ENCODE measurements at places on chromosomes 3 and 15.

GRCh38 chr3:179723617-179724016, 70.8 kb downstream of the USP13 start:
- DNase-seq, result no peak

- no peak for DNase-seq
Observed at GRCh38 chr15:100861511-100861991, 18.1 kb upstream of the ALDH1A3 start.

GRCh38 chr15:40310001-40310959, 2.5 kb upstream of the PLCB2 start:
- DNase-seq, result peak; percentile 50

DNA sequence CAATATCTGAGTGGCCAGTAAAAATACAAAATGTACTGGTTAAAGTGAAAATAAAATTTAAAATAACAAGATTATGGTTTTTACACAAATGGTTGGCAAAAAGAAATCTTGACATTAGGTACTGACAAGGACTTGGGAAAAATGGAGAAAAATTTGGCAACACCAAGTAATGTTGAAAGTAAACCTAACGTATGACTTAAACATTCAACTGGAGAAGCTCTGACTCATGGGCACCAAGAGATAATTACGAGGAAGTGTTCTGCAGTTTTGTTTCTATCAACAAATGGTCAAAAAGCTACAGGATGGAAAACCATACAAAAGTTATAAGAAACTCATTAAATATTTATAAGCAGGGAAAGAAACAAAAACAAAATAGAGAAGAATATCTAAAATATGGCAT, 177.7 kb downstream of the ZNF385D start:
- no peak for DNase-seq

- no peak for DNase-seq
Observed at GRCh38 chr15:96645796-96646195, 315.3 kb downstream of the NR2F2 start.

DNA sequence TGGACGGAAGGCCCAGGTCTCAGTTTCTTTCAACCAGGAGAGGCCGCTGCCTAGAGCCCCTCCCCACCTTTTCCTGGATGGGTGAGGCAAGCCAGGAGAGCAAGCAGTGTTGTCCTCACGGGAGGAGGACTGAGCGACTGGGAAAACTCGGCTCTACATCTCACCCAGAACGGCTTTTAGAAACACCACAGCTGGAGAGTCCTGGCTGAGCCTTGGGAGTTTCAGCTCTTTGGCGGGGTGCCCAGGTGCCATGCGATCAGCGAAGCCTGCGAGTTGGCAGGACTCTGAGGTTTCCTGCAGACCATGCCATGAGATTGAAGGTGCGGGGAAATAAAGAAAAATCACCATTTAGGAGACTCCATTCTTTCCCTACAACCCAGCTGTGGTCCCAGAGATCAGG, 26.0 kb downstream of the PPCDC start:
- DNase-seq, result no peak

- DNase-seq, result no peak
Observed at GRCh38 chr15:96619174-96619573, 288.7 kb downstream of the NR2F2 start.

DNA sequence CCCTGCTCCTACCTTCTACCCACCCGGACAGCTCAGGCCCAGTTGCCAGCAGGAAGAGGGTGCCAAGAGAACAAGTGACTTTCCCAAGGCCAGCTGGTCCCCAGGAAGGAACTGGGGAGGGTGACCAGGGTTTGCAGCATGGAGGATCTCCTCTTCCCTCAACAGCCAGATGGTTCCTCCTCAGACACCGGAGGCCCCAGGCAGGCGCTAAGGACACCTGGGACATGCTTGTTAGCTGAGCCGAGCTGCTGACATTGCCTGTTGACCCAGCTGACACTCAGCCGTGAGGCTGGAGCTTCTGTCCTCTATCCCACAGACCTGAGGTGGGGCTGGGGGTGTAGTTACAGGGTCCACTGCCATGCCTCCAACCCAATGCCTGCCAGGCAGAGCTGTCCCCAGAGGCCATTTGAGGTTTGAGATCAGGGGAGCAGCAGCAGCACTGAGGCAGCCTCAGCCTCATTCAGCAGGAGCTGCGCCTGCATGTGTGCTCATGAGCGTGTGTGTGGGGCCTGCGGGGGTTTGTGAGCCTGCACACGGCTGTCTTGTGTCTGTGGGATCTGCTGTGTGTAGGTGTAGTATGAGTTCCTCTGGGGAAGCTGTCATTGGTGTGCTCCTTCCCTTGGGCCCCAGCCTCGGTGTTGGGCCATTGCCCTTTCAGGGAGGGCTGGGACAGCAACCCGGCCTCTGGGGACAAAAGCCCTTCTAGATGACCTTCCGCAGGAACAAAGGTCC, 7.1 kb downstream of the CPLX3 start:
- DNase-seq, result no peak

- no peak for DNase-seq
Observed at GRCh38 chr15:79185199-79185598, 94.6 kb upstream of the RASGRF1 start.

DNA sequence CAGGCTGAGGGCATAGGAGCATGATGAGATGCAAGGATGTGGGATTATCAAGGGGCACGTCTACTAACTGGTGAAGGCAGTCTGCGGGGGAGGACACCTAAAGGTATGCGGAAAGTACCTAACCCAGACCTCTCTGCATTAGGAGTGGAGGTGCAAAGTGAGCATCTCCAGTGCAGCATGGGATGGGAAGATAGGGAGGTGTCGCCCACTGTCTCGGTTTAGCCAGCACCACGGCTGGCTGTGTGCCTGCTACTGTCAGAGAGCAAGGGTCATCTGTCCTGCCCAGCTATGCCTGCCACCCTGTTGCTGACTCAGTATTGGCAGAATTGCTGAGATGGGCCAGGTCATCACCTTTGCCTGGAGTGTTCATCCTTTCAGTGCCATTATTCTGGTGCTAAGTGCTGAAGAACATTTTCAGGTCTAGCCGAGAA, 40.1 kb downstream of the OXNAD1 start:
- DNase-seq, result no peak

DNA sequence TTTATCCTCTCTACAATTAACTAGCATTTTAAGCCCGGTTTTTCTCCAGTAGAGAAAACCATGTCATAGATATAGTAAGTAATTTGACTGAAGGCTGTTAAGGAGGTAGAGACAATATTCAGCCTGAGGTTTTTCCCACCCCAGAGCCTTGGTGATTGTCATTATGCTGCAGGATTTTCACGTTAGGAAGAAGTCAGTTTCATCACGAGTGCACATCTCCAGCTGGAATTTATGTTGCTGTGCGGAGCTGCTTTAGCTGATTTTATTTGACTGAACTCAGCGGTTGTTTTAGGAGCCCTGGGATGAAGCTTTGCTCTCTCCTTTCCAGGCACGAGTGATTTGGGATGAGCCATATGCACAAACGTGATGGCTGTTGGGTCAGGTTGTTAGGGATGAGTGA, 271.3 kb upstream of the RGMA start:
- no peak for DNase-seq

GRCh38 chr15:48498828-48499227, 146.7 kb downstream of the FBN1 start:
- no peak for DNase-seq

GRCh38 chr15:46442901-46443590, 808.2 kb downstream of the SQOR start:
- DNase-seq, result peak; percentile 19

DNA sequence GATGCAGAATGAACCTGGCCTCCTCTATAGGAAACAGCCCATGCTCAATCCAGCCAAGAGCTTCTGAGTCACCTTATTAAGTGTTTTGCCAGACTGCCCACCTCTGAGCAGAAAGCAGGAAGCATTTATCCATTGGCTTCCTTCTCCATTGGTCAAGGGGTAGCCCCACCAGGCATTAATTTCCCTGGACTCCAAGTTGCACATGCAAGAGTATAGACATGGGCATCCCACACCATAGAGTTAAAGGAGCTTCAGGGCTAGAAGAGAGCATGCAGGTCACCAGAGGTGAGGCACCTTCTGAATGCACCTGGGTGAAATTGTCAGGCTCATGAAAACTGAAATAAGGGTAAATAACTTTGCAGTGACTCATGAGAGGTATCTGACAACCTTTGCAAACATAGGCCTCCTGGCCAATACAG, 230.8 kb upstream of the STAC start:
- no peak for DNase-seq

- peak; percentile 2 for DNase-seq
Observed at GRCh38 chr3:7241584-7242302, 380.8 kb downstream of the GRM7 start.

GRCh38 chr15:25690673-25691543, 172.2 kb downstream of the ATP10A start:
- no peak for DNase-seq

DNA sequence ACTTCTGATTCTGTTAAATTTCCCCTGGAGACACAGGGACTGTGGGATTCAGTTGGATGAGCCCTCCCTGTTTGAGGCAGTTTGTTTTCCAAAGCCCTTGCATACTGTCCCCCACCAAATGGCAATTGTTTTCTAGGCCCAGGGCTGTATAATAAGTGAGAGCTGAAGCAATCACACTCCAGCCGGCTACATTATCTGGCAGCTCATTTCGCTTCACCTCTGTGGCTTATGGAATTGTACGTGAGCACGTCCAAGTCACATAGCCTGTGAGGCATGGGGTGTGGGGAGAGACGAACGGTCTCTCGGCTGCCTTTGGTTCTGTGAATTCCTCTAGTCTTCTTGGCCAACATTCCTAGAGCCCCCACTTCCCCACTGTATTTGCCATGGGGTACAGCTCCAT, 10.7 kb downstream of the RBP2 start:
- DNase-seq, result no peak

- peak; percentile 60 for DNase-seq
Observed at GRCh38 chr3:123085293-123085931, 18.6 kb downstream of the PDIA5 start.

DNA sequence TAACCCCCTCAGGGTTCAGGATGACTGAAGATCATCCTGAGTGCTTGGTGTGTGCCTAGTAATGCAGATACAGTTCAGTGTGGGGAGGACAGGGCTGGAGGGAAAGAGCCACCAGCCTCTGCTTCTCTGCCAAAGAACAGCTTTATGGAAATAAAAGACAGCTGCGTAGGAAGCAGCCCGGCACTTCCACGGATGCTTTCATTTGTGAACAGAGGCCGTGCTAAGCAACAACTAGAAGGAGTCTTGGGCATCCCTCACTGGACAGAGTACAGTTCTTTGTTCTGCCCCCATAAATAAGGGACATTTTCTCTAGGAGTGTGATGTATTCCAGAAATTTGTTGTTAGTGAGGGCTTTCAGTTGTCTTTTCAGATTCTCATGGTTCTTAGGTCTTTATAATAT, 194.8 kb upstream of the RGMA start:
- DNase-seq, result no peak

GRCh38 chr15:22979238-22980188, 655 bp downstream of the CYFIP1 start:
- peak; percentile 60 for DNase-seq

DNA sequence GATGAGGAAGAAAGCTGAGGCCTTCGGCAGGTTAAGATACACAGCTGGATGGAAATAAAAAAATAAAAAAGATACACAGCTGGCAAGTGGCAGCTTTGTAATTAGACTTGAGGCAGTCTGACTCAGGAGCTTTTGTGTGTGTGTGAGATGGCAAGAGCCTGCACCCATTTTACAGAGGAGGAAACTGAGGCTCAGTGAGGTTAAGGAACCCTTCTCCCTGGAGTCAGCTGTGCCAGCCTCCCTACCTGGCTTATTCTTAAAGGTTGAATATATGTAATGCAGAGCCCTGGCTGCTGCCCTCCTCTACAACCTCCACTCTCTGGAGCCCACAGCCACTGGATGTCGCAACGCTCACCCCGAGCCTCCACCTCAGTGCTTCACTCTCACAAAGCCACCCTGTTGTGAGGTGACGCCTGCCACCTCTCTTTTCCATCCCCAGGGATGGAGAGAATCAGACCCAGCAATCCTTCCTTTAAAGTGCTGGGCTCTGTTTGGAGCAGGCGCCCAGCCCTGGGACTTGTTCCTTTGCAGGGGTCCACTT, 20.6 kb upstream of the FAM107A start:
- no peak for DNase-seq

DNA sequence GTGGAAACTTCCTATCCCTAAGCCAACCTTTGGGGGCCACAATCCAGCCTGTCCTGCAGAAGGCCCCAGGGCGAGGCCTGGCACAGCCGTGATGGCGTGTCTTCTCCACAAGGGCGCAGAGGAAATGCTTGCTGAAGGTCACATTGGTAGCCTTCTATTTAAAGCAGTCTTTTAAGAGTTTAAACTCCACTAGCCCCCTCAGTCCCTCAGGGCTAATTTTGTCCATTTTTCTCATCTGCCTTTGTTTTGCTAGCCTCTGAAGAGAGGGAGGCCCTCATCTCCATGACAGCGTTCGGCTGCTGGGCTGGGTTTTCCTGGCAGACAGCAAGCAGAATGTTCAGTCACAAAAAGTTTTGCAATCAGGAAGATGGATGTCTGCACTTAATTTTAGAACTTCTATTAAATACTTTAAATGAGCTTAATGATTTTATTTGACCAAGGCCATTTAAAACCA, 40.8 kb downstream of the RARB start:
- peak; percentile 85 for DNase-seq

- no peak for DNase-seq
Observed at GRCh38 chr3:125589547-125590122, 5.7 kb downstream of the OSBPL11 start.

GRCh38 chr3:43180694-43181093, 74.8 kb upstream of the POMGNT2 start:
- DNase-seq, result no peak

DNA sequence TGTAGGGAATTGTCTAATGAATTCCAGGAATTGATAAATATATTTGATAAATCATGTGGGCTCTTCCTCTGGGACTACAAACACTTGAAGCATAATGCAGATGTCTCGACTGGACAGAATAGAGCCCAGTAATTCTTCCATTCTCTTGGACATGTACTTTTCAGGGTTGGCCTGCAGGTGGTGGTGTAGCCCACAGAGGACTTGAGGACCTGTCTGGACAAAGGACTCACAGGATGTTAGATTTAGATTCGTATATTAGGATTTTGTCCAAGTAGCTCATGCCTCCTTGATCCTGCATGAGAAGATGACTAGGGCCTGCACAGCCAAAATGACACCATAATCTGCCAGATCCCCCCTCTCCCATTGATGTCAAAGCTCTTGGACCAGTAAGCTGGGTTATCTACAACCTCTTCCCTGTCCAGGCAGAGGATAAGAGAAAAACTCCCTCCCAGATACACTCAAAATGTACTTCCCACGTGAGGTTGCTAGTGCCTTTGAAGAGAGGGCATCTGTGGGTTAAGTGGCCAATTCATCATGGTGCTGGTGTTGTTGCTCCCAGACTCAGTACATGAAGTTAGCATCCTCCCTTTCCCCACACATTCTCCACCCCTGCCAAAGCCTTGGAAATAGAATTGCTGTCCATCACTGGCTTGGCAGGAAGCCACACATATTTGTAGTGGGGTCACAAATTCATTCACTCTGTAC, 88.6 kb upstream of the ZNF280D start:
- DNase-seq, result peak; percentile 66

GRCh38 chr3:20561166-20561565, 375.2 kb upstream of the SGO1 start:
- DNase-seq, result no peak

GRCh38 chr3:119310071-119310470, 15.9 kb downstream of the ARHGAP31 start:
- DNase-seq, result peak; percentile 94

- DNase-seq, result no peak
Observed at GRCh38 chr15:99443768-99444446, 121.9 kb upstream of the MEF2A start.
